ENCODE measurements at places on chromosomes 11 and 22.

DNA sequence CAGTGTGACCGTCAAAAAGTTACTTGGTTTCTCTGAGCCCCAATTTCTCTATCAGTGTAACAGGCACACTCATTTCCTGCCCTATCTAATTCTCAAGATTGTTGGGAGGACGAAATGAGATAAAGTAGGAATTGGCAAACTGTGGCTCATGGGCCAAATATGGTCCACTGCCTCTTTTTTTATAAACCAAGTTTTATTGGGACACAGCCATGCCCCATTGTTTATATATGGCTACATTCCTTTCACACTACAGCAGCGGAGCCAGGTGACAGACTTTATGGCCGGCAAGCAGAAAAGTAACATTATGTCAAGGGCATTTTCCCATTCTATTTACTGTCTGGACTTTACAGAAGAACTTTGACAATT is 116.7 kb upstream of the TIMP3 start:
- DNase-seq = no peak

DNA sequence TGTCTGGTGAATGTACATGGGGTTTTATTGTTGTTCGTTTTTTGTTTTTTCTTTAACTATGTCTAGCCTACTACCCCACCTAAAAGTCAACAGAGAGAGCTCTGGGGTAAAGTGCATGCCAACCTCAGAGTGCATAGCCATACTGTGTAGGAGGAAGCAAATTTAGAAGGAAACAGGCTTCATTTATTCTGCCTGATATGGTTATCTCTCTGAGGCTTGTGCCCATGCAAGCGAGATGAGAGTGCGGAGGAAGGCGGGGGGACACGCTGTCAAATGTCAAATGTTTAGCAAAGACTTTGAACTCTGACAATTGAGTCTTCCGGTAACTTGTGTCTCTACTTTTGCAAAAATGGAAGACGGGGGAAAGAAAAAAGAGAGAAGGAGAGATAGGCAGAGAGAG is 295.5 kb downstream of the ETS1 start:
- DNase-seq = no peak

GRCh38 chr11:44269369-44270351 is 40.3 kb downstream of the ALX4 start:
- peak; percentile 41 for DNase-seq

DNA sequence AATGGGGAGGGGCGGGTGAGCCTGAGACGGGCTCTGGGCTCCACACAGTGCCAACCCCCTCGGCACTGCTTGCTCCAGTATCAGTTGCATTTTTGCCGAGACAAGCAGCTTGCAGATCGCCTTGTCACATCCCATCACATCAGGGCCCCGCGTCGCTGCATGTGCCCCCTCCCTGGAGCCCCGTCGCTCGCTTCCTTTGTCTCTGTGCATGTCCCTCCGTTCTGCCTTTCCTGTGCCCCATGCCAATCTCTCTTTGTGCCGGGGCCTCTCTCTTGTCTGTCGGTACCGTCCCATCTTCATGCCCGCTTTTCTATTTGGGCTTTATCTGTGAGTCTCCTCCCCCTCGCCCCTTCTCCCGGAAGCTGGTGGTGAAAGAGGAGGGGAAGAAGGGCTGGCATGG is 202.2 kb downstream of the CEP164 start:
- DNase-seq = no peak

- no peak for DNase-seq
These were observed 6.8 kb downstream of the KRTAP5-5 start for GRCh38 chr11:1636291-1636950.

- no peak for DNase-seq
These were observed 86.1 kb downstream of the CADM1 start for GRCh38 chr11:115418081-115418480.

- DNase-seq = peak; percentile 32
These were observed 682 bp downstream of the ATM start for GRCh38 chr11:108223348-108224149.

DNA sequence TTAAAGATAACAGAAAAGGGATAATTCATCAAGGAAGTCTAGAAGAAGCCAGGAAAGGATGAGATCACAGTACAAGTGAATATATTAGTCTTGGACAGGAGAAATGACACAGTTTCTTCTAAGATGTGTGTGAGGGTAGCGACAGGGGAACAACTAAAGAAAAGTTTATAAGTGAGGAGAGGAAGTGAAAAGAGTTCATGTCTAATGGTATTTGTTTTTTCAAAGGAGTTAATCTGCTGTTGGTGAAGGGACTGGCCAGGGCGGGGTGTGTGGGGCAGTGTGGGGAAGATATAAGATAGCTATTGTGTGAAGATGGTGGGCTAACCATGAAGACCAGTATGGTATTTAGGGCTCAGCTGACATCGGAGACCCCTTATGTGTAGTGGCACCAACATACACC is 7.6 kb upstream of the PPFIBP2 start:
- DNase-seq = no peak

GRCh38 chr11:96105197-96105895 is 181.4 kb upstream of the MTMR2 start:
- peak; percentile 46 for DNase-seq

DNA sequence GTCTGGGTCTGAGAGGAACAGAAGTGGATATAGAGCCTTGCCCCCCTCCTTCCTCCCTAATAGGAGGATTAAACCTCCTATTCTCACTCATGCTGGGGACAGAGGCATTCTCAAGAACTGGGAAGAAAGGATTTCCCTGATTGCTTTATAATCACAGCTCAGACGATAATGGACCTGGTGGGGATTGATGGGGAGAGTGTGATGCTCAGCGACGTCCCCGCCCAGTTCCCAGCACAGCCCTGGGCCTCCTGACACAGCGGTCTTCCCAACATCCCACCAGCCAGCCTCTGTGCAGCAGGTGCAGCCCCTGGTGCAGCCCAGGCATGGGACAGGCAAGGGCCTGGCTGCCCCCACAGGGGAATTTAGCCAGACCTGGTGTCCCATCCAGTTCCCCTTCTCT is 28.4 kb downstream of the TRIM29 start:
- no peak for DNase-seq

DNA sequence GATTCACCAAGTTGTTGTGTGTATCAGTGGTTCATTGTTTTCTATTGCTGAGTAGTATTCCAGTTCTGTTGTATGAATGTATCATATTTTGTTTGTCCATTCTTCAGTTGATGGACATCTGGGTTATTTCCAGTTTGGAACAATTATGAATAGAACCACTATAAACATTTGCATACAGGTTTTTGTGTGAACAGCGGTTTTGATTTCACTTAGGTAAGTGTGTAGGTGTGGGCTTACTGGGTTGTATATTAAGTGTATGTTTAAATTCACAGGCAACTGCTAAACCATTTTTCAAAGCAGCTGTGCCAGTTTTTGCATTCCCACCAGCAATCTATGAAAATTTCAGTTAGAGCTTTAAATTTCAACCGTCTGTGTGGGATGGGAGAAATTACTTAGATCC is 217.8 kb downstream of the NELL1 start:
- no peak for DNase-seq

DNA sequence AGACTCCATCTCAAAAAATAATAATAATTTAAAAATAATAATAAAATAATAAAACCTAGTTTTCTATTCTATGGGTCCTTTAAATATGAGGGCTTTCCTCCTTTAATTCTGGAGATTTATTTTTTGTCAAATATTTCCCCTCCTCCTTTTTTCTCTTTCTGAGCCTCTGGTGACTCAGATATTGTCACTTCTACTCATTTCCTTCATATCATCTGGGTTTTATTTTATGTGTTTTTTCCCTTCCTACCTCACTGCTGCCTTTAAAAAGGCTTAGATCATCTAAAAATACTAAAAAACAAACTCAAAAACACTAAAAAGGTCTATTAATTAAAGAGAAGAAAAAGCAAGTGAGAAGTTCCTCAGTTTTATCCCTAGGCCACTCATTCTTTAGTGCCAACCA is 138.9 kb downstream of the SPON1 start:
- DNase-seq = no peak

DNA sequence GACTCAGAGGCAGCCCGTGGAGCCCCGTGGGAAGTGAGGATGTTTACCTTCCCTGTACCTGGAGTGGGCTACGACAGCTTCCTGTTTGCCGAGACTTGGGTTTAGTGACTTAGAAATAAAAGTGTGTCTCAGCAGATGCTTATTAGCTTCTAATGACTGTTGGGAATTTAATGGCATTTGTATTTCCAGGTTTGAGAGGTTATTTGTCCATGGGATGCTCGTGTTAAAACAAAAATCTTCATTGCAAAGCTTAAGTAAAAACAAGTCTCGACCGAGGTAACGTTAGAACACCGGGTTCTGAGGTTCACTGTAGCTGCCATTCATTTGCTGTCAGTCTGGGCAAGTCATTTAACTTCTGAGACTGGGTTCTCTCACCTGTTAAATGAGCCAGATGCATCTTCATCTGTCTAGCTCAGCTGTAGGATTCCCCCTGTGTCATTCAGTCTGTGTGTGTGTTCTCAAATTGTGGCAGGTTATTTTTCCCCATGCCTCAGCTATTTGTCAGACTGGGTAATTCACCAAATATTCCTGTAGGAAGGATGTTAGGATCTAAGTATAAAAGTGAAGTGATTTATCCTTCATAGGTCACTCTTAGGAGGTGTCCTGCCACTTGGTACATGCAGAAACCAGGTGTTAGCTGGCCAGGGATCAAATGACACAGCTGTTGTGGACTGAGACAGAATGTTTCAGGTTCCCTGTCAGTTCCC is 791 bp downstream of the EI24 start:
- peak; percentile 27 for DNase-seq

DNA sequence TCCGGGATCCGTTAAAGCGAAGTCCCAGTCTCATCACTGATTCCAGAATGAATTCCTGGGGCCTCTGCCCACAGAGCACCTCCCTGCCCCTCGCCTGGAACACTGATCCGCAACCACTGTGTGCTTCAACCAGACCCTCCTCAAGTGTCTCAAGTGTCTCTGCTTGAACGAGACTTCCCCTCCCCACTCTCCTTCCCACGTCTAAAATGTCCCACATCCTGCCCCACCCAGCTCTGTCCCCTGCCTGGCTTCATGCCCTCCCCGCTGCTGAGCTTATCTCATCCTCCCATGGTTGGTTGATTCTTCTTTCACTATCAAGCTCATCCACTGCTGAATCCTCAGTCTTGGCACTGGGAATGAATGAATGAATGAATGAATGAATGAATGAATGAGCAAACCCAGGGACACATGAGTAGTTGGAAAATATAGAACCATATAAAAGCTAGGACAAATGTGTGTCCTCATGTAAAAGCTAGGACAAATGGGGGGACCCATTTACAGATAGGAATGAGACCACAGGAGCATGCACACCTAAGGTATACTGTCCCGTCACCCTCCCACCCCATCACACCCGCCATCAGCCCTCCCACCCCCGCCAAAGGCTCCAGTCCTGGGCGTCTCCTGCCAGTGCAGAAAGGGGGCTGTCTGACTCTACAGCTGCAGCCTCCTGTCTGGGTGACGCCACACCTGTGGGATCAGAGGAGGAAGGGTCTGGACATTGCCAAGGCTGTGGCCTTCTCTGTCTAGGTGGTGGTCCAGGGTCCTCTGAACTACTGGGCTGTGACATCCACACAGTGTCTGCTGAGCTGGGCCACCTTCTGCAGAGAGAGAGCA is 71.4 kb upstream of the LINC01488 start:
- no peak for DNase-seq

DNA sequence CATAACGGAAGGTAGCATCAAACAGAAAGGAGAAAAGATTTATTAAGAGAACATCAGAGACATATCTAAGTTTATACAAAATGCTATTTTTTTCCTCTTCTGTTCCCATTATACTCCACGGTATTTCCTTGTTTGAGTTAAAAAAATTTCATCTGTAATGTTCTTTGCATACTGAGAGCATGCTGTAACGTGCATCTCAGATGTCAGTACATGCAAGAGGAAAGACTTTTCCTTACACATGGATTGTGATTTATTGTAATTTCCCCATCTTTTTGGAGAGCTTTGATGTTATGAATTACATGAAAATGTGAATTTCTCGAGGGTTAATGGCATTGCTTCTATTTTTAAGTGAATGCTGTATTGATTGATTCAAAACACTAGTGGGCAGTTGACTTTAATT is 1164.0 kb downstream of the LRRC4C start:
- DNase-seq = no peak

- peak; percentile 58 for DNase-seq
These were observed 74.9 kb upstream of the RAG2 start for GRCh38 chr11:36672815-36673450.

DNA sequence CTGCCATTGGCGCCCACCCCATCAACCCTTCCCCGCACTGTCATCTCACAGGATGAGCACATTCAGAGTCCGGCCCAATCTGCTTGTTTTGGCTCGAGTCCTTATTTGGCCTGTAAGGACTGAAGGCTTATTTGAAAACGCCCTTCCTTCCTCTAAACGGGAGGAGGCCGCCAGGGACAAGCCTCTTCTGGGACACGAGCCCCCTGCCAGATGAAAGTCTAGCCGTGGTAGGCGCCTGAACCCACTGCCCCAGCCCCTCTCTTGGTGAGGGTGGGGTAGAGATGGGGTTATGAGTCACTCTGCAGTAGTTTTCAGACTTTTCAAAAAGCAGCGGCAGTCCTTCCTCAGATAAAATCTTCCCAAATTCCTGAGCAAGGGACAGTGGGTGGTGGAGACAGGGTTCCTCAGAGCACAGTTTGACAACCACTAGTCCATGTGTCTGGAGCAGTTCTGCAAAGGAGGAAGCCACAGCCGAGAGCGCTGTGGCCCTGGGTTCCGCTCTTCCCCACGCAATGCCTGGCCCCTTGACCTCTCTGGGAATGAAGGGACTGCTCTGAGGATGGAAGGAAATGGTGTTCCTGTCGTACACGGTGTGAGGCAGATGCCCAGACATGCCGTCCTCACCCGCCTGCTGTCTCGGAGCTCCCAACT is 57.0 kb downstream of the MYH9 start:
- peak; percentile 62 for DNase-seq

- DNase-seq = peak; percentile 34
These were observed 9.0 kb upstream of the VPREB1 start for GRCh38 chr22:22235558-22235957.

GRCh38 chr11:114063149-114063828 is 3.8 kb downstream of the ZBTB16 start:
- DNase-seq = no peak

- DNase-seq = no peak
These were observed 2.6 kb upstream of the LRFN4 start for GRCh38 chr11:66854231-66854661.

GRCh38 chr11:6586434-6587359 is 16.7 kb downstream of the RRP8 start:
- DNase-seq = no peak

GRCh38 chr11:61489833-61490721 is 18.5 kb upstream of the LRRC10B start:
- DNase-seq = peak; percentile 26

DNA sequence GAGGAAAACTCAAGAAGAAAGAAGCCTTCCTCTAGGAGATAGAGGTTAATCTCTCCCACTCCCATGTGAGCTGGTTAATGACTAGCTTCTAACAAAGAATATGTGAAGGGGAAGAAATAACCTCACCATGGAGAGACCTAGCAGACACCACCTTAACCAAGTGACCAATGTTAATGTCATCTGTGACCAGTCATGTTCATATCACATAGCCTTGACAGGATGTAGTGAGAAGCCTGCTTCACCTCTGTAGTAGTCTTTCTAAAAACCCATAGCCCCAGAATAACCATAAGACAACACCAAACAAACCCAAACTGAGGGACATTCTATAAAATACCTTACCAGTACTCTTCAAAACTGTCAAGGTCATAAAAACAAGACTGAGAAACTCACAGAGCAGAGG is 21.5 kb upstream of the POU2AF1 start:
- DNase-seq = no peak

All from fibroblast of mammary gland (primary cell).